ENCODE measurements at places on chromosomes 11 and 22.

DNA sequence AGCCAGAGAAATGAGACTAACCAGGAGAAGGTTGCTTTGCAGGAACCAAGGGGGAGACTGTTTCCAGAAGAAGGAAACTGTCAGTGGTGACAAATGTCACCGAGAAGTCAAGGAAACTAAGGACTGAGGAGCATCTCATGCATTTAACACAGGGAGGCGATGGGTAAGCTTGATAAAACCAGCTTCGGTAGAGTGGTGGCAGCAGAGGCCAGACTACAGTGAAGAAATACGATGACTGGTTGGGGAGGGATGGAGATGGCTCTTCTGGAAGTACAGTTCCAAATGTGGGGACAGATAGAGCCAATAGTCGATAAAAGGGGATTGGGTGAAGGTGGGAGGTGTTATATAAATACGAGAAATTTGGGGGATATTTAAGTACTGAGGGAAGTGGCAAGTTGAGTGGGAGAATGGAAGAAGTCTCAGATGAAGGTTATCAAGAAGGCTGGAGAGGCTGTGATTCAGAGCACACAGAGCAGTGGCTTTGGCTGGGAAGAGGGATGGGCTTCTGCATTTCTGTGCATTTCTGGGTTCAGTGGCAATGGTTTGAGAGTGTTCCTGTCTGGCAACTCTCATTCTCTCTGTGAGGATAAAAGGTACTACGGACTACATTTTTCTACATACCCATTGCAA, 29.2 kb downstream of the SC5D start:
- DNase-seq: no peak

- DNase-seq: no peak
Measured at GRCh38 chr11:749731-750130, 2.5 kb downstream of the TALDO1 start.

DNA sequence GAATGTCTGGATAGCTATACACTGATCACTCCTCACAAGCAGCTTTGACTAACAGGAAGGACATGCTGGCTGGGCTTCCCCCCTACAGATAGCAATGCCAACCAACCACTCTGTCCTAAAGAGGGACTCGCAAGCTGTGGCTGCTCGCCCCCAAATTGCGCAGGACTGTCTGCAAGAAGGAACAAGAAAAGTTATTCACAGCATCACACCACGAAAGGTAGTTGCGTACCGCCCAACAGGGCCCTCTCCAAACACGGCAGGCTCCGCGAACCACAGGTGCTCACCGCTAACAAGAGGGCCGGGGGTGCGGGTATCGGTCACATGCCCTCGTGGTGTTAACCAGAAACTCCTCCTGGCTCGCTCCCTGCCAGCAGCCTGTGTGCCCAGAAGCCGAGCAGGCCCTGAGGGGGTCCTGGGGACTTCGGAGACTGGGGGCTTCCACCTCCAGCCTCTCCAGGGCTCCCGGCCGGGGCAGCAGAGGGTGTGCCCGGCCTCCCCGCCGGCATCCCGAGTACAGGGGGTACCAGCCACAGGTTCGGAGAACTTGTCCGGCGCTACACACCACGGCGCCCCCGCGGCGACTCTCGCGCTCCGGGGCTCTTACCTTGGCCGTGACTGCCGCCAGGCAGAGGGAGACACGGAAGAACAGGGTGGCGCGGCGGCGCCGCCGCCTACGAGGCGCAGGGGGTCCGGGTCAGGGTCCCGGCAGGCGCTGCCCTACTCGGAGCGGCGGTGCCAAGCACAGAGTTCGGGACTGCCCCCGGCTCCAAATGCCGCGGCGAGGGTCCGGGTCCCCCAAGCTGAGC, 682 bp downstream of the LARGE1 start:
- no peak for DNase-seq

- DNase-seq: peak; percentile 63
Measured at GRCh38 chr11:8870411-8871170, 40.4 kb upstream of the AKIP1 start.

- no peak for DNase-seq
Measured at GRCh38 chr22:20998411-20999336, 3.2 kb downstream of the THAP7 start.

DNA sequence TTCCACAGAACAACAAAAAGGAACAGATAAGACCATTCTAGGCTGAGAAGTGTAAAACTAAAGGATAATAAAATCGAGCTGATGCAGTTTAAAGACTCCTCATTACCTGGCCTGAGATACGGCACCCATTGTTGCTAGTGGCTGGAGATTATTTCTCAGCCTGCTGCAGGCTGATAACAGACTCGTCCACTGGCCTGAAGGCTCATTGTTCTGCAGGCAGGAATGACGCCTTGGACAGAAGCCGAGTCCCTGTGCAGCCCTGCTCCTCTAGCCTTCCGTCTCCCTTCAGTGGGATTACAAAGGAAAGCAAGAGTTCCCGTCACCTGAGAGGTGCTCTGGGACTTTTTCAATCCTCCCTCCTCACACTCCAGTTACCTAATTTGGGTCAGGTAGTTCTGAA, 1065.3 kb downstream of the OPCML start:
- DNase-seq: no peak

GRCh38 chr11:108694846-108695245, 30.0 kb downstream of the DDX10 start:
- no peak for DNase-seq

DNA sequence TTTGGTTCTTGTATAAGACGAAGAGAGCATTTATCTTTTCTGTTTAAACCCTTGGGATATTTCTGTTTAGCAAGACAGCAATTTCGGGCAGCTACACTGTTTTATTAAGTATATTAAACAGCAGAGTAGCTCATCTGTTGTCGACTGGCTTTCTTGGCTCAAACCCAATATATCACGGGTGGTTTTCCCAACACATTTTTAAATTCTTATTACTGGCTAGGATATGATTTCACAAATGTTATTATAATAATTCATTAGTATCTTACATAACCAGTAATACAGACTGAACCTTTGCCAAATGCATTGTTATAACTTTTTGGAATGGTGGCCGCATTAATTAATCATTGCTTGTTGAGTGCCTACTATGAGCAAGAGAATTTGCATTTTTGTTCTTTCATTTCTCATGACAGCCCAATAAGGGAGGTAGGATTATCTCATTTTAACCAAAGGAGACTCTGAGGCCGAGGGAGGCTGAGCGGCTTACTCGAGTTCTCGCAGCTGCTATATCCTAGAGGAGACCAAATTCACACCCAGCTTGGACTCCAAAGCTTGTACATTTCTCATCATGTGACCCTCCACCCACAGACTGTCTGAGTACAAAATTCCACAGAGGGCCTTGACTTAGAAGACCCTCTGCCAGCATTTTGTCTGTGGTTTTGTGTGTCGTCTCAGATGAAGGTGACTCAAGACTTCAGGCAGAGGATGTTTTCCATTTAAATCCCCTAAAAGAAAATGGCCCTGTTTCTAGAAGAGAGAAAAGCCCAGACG, 304.9 kb downstream of the NTM start:
- no peak for DNase-seq

DNA sequence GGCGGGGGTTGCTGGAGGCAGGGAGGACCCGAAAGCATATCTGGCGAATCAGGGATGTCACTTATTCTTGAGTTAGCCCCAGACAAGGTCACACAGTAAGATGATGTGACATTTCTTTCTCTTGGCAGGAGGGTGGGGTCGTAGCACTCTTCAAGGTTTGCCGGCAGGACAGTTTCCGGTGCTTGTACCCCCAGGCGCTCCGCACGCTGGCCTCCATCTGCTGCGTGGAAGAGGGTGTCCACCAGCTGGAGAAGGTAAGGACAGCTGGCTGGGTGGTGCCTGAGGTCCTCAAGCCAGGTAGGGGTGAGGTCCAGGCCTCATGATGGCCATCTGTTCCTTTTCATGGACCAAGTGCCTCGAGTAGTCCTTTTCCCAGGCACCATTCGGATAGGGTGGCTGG, 86.0 kb downstream of the INSC start:
- DNase-seq: no peak

- DNase-seq: no peak
Measured at GRCh38 chr11:106092446-106092845, 15.0 kb downstream of the AASDHPPT start.

DNA sequence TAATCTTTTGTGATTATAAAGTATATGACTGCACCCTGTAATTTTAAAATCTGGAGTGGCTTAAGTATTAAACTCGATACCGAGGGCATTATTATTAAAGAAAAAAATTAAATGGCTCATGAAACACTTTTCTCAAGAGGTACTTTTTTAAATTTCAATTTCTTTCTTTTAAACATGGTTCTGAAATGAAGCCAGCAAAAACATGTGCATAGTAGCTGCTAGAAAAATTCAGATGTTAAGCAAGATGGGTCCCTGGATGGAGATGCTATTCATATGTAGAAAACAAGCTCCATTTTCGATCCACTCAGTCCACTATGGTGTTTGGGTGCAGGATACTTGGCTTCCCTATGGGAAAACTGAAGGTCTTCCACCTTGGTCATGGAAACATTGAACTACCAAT, 189.5 kb downstream of the PGR start:
- DNase-seq: no peak

DNA sequence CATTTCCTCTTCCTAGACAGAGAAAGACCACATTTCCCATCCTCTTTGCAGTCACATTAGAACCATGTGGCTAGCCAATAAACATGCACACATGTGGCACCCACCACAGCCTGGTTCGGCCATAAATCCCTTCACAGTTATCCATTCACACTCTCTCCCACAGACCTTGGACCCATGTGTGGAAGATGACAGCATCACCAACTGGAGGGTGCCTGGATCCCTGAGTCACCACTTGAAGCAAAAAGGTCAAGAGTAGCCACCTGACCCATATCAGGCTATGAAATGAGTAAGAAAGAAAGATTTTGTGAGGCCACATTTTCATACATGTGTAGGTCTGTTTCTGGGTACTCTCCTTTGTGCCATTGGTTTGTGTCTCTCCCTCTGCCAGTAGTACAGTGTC, 9.0 kb upstream of the TMEM121B start:
- no peak for DNase-seq

GRCh38 chr11:110019675-110020074, 73.5 kb upstream of the ZC3H12C start:
- DNase-seq: no peak

DNA sequence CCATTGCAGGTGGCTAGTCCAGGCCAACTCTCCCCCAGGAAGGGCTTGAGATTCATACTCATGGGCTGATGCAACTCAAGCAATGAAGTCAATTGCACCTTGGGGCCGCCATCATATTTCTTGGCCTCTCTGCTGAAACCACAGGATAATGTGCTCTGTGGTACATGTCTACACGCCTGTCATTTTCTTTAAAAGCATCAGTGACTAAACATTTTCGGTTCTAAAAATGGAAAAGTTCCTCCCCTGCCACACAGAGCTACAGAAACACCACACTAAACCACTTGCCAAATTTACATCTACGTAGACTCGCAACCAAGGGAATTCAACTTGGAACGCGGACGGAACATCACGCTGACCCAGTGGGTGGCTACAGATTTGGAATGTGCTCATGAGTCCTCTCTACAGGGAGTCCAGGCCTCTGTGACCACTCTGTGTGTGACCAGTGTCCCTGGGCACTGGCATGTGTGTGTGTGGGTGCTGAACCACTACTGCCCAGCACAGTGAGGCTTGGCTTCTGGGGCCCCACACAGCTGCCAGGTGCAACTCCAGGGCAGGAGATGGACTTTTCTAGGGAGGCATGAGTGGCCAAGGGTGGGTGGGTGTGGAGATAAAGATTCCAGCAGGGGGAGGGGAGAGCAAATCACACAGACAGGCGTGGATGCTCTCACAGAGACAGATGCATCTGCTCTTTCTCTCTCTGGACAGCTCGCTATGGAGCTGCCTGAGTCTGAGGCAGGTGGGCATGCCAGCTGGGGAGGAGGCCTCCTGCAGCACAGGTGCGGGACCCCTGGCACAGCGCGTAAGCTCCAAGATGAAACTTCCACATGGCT, 261.9 kb downstream of the CTTN start:
- DNase-seq: no peak

- peak; percentile 47 for DNase-seq
Measured at GRCh38 chr11:66579017-66579606, 10.7 kb upstream of the CTSF start.

DNA sequence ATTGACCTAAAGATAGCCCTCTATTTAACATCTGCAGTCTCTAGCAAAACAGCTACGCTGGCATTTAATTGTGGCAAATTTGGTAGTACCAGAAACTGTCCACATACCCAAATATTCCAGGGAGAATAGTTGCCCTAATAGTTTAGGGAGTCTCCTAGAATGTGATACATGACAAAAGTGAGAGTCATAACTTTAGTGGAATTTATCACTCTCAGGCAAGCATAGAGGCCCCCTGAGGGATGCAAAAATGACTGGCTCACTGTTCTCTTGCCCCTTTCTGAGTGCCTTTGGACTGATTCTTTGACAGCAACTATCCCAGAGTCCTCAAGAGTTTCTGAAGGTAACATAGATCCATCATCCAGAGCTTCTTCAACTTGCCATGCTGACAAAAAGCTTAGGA, 2.3 kb upstream of the OR51B4 start:
- DNase-seq: no peak

DNA sequence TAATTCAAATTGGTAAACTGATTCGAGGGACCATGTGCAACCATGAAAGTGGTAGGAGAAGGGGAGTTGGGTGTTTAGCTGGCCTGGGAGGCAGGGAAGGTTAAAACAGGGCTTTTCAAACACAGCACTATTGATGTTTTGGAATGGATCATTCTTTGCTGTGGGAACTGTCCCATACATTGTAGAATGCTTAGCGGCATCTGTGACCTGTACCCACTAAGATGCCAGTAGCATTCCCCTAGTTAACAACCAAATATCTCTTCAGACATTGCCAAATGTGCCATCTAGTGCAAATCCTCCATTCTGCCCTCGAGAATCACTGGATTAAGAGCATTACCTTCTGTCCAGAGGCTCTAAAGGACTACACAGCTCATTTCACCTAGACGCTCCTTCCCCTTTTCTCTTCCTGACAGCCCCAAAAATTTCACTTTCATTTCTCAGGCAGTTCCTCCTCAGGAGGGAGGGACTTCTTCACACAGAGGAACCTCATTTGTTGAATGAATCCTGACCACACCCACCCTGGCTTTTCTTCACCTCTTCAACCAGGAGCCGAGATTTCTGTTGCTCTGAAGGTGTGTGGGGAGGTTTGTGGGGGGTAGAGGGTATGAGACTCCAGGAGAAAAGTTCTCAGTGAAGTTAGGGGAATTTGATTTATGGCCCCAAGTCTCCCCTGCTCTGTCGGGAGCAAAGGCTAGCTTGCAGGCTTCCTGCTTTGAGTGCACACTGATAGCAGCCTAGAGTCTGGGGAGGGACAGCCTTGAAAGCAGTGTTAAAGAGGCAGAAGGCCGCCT, at the start of gene TRIM34:
Gene TRIM34, plus strand, starts transcription at position 513 of the 791 bp plus-strand sequence. CDS start 7,331 bp downstream, outside the sequence.
- peak; percentile 57 for DNase-seq

DNA sequence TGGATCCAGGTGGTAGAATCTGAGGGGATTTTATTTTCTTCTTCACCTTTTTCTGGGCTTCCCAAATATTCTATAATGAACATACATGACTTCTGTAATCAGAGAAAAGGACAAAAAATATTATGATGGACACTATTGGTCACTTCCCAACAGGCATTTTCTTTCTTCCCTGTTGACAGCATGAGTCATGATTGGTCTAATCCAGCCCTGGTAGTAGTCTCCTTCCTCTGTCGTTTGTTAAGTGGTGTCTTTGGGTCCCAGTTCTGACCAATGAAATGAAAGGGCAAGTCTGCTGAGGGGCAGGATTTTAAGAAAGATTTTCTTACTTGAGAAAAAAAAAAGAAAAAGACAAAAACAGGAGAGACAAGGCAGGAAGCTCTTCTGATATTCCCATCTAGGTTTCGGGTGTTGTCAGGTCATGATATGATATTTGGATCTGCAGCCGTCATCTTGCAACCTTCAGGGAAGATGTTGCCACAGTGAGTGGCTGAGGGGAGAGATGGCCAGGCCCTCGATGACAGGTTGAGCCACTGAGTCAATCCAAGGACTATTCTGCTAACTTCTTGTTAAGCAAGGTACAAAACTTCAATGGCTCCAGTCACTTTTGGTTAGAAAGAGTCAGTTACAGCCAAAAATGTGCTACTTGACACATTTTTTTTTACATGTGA, 23.3 kb upstream of the PLEKHB1 start:
- no peak for DNase-seq
